ENCODE measurements at places on chromosomes 7 and 10.

DNA sequence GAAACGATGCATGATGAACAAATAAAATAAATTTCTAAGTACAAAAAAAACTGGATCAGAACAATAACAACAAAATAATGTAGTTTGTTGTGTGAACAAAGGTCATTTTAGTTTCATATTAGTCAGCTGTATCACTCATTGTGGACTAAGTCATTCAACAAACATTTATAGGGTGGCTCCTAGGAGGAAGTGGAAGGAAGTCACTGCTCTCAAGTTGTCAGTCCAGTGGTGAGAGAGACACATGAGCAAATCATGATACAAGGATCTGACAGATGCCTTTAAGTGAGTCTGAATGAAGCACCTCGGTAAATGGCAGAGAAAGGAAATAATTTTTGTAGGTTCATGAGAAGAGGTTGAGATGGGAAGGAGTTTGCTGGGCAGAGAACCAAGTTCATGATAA is 56.8 kb downstream of the EPDR1 start:
- no peak for DNase-seq

DNA sequence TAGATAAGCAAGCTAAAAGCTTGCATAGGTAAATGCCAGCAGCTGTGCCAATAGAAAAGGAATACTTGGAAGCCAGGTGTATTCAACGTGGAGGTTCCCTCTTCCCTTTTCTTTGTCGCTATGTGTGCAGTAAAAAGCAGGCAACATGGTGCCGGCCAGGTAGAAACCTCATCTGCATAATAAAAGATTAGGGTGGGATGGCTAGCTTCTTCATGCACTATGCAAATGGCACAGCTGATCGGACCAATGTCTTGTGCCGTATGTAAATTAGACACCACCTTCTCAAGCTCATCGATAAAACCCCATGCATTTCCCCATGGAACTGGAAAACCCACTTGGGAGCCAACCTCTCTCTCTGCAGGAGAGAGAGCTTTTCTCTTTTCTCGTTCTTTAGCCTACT is 150.9 kb upstream of the FOXK1 start:
- no peak for DNase-seq

GRCh38 chr7:94174956-94175355 is 170.8 kb upstream of the BET1 start:
- DNase-seq: no peak

DNA sequence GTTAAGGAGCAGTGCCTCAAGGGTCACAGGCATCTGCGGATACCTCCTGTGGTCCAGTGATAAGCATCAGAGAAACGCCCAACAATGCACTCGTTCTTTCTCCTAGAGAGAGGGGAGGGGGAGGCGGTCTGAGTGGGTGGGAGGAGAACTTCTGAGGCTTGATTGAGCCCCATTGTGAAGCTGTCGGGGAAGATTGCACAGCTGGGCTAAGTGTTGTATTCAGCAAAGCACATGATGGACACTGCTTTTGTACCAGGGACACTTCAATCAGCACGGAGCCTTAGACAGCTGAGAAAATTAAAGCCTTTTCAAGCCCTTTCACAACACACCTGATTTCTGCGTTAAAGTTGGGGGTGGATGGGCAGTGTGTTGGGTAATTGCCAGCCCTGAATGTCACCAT is 230.3 kb upstream of the GHITM start:
- no peak for DNase-seq

GRCh38 chr7:55427342-55427741 is 62.2 kb downstream of the LANCL2 start:
- no peak for DNase-seq

DNA sequence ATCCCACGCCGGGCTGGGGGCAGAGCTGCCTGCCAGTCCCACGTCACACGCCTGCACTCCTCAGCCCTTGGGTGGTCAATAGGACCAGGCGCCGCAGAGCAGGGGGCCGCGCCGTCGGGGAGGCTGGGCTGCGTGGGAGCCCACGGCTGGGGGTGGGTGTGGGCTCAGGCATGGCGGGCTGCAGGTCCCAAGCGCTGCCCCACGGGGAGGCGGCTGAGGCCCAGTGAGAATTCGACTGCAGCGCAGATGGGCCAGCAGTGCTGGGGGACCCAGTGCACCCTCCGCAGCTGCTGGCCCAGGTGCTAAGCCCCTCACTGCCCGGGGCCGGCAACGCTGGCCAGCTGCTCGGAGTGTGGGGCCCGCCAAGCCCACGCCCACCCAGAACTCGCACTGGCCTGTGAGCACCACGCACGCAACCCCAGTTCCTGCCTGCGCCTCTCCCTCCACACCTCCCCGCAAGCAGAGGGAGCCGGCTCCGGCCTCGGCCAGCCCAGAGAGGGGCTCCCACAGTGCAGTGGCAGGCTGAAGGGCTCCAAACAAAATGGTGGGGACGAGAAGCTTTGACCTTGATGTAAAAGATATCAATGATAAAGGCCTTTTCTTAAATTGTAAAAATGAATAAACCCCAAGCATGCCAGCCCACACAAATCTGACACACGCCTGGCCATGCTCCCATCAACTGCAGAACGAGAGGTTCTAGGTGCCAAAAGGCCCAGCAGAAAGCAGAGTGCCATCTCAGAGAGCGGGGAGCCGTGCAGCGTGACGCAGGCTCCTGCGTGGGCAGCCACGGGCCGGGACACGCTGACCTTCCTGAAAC is 255.5 kb downstream of the MAD1L1 start:
- no peak for DNase-seq

- no peak for DNase-seq
Observed at GRCh38 chr10:104920476-104920875, 279.4 kb downstream of the SORCS3 start.

GRCh38 chr10:99544322-99544721 is 11.6 kb downstream of the NKX2-3 start:
- DNase-seq: no peak

- DNase-seq: no peak
Observed at GRCh38 chr7:88437132-88437531, 130.4 kb upstream of the STEAP4 start.

- no peak for DNase-seq
Observed at GRCh38 chr7:99137411-99138180, 6.3 kb downstream of the SMURF1 start.

DNA sequence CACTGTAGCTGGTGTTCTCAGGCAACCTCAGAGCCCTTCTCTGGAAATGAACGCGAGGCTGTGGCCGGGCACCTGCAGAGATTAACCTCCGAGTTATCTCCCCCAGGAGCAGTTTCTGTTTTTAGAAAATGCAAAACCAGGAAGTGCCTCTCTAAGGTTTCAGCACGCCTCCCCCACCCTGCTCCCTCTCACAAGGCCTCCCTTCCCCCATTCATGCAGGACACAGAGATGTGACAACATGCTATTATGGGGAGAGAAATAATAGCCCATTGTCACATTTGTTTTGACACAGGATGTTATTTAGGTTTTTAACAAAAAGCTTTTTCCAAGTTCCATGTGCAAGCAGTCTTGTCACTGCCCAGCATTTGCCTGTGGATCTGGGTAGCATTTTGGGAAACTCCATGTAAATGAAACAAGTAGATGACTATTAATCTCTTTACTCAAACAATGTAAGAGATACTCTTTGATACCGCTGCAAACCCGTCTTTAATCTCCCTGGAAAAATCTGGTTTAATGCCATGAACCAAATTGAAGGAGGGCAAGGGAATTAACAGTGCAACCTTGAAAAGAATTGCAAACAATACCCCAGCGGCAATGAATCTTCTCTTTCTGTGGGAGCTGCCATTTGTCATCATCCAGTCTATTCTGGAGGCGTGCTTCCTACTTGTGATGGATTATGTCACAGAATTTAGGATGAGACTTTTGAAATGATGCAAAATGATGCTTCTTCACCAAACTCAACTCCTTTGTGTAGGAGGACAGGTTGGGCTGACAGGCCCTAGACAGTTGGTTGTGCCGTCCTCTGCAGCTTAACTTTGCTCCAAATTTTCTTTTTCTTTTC is 86.5 kb upstream of the NMT2 start:
- DNase-seq: no peak

GRCh38 chr7:114916261-114916892 is 5.5 kb upstream of the MDFIC start:
- no peak for DNase-seq

DNA sequence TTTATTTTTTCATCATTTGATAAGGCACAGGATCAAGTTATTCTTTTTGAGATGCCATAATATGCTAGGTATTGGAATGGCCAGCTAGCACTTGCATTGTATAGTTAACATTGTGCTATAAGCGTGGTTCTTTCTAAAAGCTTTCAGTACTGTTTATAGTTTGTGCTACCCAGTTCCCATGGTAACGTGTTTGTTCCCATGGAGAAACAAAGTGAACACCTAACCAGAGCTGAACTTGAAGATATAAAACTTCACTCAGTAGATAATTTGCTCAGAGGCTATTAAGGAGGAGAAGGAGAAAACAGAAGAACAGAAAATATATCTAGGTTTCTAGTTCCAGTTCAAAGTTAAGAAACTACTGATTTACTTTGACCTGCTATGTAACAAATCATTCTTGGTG is 23.6 kb upstream of the ITGB8 start:
- no peak for DNase-seq

DNA sequence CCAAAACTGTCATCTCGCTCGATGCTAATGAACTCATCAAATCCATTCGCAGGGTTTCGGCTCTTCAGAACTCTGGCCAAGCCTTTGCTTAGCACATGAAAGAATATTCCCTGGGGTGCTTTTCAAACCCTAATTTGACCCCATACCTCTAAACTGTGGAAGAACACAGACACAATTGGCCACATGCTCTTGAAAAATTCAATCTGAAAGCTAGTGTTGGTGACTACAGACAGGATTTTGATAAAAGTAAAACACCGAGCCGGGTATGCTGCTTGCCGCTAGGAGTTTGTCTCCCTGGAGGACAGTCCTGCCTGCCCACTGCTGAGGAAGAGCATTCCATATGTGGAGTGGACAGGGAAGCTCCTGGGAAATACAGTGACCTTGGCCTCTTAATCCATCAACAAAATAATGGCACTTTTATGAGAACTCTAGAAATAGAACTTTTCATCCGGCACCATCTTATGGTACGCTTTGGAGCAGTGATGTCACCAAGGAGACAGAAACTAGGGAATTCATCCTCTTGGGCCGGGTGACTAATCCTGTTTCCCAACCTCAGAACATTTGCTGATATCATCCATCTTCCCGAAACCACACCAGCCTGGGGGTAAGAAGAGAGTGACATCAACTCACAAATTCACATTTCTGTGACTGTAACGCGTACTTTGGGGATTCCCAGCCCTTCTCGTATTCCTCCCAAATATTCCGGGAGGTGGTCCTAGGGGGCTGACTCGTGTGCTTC is 34.2 kb downstream of the MTURN start:
- no peak for DNase-seq

GRCh38 chr7:115964799-115965198 is 65.8 kb downstream of the TFEC start:
- DNase-seq: no peak

- DNase-seq: peak; percentile 23
Observed at GRCh38 chr10:91251430-91252056, 31.1 kb downstream of the PCGF5 start.

DNA sequence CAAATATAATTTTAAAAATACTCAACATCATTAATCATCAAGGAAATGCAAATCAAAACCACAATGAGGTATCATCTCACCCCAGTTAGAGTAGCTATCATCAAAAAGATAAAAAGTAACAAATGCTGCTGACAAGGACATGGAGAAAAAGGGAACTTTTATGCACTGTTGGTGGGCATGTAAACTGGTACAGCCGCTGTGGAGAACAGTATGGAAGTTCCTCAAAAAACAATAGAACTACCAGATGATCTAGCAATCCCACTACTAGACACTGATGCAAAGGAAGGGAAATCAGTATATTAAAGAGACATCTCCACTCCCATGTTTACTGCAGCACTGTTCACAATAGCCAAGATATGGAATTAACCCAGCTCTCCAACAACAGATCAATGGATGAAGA is 384.5 kb downstream of the PLXDC2 start:
- DNase-seq: no peak

DNA sequence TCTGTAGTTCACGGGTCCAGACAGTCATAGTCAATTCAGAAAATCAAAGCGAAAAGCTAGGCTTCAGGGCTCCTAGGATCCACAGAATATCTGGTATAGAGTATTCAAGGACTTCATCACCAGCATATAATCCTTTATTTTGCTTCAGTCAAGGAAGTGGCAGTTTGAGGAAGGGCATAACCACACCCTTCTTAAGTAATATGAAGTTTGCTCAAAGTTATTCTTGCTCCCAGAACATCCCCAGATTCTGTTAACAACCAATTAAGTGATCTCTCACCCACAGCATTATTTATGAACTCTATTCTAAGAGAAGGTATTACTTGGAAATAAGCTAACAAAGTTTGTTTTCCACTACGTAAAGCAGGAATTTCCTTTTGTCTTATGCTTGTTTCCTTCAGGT is 13.2 kb downstream of the CWF19L1 start:
- no peak for DNase-seq

DNA sequence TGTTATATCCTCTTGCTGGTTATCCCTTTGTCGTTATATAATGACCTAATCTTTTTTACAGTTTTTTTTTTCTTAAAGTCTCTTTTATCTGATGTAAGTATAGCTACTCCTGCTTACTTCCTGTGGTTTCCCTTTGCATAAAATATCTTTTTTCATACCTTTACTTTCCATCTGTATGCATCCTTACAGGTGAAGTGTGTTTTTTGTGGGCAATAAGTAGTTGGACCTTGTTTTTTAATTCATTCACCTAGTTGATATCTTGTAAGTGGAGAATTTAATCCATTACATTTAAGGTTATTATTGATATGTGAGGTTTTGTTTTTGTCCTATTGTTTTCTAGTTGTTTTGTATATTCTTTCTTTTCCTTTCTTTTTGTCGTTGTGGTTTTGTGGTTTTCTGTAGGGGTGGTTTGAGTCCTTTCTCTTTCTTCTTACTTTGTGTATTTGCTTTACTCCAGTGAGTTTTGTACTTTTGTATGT is 168.6 kb downstream of the MLLT10 start:
- no peak for DNase-seq

GRCh38 chr10:48254750-48255512 is 19.6 kb downstream of the FRMPD2 start:
- no peak for DNase-seq

Data from WERI-Rb-1 (cell line).